Temporal lobe (tissue), 4 donors: ENCODE measurements at places on chromosomes 7 and 10. TPM values are rescaled to one million over a fixed set of nuclear protein-coding genes. Genes with fewer than 3 reads are reported as not detected.

The FAM221A gene
- total RNA-seq, result 6.9 TPM

The TLX1 gene
- total RNA-seq, result not detected

The SPDYE16 gene
- 0.25 TPM for total RNA-seq

The CAMK2B gene
- 76.7 TPM for total RNA-seq

The NOS3 gene
- total RNA-seq, result 1.2 TPM
